GM12864 (cell line): ENCODE measurements at places on chromosomes 3 and 15.

- DNase-seq, result no peak
These were observed 21.0 kb upstream of the CHMP2B start for GRCh38 chr3:87206070-87206469.

- no peak for DNase-seq
These were observed 32.5 kb downstream of the NME9 start for GRCh38 chr3:138297059-138297607.

GRCh38 chr3:187228740-187229139 lies 31.5 kb downstream of the RTP1 start:
- no peak for DNase-seq

GRCh38 chr3:162760789-162761188 lies 1264.2 kb downstream of the OTOL1 start:
- no peak for DNase-seq

- no peak for DNase-seq
These were observed 150.3 kb downstream of the ALCAM start for GRCh38 chr3:105516972-105517371.

DNA sequence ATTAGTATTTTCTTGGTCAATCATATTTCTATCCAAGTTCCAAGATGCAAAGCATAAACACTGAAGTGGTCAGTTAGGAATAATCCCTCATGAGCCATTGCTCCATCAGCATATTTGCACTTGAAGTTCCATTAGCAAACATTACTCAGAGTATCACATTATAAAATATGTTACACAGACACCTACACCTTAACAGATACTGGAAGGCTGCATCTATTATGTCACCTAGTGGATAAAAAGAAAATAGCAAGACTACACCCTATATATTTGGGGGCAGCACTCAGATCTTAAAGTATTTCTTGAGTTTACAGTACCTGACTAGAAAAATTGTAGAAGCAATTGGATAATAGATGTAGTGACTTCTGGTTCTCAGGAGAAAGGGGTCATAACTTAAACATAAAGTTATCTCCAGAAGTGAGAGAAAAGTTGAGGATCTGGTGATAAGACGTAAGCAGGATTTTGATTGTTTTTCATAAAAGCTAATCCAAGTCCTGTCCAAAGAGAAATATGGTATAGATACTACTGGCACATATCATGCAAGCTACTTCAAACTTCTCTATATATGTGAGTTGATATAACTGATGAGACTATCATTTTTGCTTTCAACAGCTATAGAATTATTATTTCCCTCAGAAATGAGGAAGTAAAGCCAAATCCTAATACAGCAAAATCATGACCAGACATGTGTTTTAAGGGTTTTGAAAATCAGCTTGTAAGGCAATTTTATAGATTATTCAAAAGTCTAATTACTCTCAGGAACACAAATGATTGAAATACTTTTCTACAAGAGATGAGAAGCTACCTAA lies 422.2 kb downstream of the GBE1 start:
- DNase-seq, result no peak

GRCh38 chr3:62233065-62233464 lies 140.3 kb downstream of the FEZF2 start:
- DNase-seq, result no peak

GRCh38 chr3:120767106-120767505 lies 24.6 kb downstream of the GTF2E1 start:
- DNase-seq, result no peak
